ENCODE measurements at places on chromosomes 13 and 19.

- no peak for DNase-seq
Measured at GRCh38 chr19:46150606-46151005, 2.6 kb downstream of the IGFL2 start.

GRCh38 chr13:49669735-49670309 is 21.5 kb downstream of the EBPL start:
- DNase-seq = peak; percentile 65

- DNase-seq = no peak
Measured at GRCh38 chr13:102236830-102237229, 165.0 kb downstream of the FGF14 start.

DNA sequence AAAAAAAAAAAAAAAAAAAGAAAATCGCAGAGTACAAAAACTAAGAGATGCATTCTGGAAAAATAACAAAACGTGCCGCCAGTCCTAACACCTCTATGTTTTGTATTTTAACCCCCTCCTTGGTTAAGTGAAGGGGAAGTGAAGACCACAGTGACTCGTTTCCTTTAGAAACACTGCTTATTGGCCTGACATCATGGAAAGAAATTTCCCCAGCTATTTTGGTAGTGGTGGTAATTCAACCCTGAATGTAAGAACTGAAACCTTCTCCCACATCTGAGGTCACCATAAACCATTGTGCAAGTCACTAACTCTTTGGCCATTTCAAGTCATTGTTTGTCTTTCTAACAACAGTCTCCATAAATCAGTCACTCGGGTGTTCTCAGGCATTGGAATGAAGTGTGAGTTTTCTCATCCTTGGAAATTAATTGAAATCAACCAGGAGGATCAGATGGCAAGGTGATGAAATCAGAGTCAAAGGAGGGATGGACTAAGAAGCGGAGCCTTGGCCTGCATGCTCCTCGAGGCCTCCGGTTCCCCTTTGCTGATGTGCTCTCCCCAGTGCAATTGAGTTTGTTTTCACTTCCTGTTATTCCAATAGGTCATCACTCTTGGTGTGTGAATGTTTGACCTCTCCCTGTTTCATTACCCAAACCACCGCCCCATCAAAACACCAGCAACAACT is 443.9 kb downstream of the FGF9 start:
- DNase-seq = no peak

DNA sequence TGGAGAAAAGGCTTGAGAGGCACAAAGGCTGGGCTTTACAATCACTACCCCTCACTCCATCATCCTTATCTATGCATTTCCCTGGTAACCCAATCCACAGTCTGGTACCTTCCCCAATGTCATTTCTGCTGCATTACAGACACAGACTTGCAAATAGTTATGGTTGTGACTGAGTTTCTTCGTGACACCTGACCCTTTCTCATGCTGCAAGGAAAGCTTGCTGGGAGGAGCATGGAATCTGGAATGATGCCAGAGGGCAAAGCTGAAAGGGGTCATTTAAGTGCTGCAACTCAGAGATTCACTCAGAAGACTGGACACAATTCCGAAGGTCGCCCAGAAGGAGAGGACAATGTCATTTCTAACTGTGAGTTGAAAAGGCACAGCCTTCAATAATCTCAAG is at the start of gene LGALS16:
TSS of gene LGALS16 (plus strand) at position 301 of the 400 bp plus-strand sequence. CDS start at position 350, 49 bp downstream.
- no peak for DNase-seq

- DNase-seq = no peak
Measured at GRCh38 chr13:39542361-39542760, 60.6 kb downstream of the LHFPL6 start.

GRCh38 chr13:110822669-110822945 is 92.3 kb downstream of the ANKRD10 start:
- no peak for DNase-seq

DNA sequence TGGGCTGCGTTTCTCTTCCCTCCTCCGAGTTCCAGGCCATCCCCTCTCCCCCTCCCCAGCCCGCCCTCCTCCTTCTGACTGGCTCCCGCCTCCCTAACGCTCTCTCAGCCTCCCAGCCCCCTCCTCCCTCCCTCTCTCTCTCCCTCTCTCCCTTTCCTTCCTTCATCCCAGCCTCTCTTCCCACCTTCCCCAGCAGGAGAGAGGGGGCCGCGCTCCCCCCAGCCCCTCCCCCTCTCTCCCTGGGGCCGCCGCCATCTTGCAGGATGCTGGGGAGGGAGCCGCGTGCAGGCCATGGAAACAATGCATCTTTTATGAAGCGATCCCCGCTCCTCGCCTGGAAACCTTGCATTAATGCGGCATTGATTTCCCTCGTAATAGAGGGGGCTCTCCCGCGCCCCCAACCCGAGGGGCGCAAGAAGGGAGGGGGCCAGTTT is 42.6 kb upstream of the ADGRL1 start:
- peak; percentile 76 for DNase-seq

- DNase-seq = no peak
Measured at GRCh38 chr13:44516771-44517170, 59.4 kb downstream of the TSC22D1 start.

DNA sequence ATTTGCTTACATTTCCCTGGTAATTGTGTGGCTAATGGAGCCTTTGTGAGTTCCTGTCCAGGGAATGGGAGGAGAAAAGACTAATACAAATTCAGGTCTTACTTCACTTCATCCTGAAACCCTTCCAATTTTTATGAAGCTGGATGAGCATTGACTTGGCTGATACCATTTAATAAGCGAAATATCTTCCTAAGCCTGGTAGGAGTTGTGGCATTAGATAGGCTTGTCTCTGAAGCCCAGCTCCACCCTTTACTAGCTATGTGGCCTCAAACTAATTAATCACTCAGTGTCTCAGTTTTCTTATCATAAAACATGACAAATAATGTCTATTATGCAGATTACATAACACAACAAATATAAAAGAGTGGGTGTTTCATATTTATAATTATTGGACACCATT is 106.3 kb downstream of the FGF9 start:
- DNase-seq = no peak

DNA sequence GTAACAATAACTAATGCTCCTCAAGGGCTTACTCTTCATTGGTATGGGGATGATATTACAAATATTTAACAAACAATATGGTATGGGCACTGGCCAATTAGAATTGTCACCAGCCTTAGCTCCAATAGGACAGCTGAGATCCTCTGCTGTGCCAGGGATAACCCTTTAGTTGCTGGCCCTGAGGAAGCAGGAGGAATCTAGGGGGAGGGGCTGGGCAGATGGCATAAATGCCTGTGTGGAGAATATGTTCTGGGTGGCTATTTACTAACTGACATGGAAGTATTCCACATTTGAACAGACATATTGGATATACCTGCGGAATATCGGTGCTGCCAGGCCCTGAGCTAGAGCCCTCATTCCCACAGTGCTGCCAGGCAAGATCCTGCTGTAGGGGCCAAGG is 16.6 kb upstream of the LRCH1 start:
- DNase-seq = no peak

GRCh38 chr19:21210037-21210621 is 68.3 kb downstream of the ZNF431 start:
- DNase-seq = no peak

GRCh38 chr19:8641908-8642547 is 11.6 kb downstream of the NFILZ start:
- no peak for DNase-seq

DNA sequence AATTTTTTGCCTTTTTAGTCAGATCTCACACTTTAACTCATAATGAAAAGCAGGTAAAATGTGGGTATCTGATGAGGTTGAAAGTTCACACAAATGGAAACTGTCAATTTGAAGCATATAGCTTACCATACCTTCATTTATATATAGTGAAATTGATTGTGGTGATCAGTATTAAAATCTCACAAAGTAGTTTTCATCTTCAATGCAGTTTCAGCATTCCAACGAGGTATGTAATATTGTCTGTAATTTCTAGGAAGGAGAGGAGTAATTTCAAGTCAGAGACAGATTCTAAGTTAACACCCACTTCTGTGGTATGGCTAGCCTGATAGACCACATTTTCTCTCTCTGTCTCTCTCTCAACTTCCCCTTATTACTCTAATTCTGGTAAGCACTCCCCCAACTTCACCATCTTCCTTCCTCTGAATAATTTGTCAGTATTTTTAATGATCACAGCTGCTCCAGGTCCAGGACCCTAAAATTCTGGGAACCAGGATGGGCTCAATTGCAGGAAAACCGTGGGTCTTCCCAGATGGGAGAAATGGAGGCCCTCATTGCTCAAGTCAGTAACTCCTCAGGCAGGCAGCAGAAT is 455.7 kb downstream of the FGF9 start:
- DNase-seq = no peak

GRCh38 chr19:10106100-10106936 is at the start of gene PPAN:
PPAN (plus strand) TSS chr19:10106362; CDS start chr19:10106395, 33 bp downstream.
- peak; percentile 98 for DNase-seq

DNA sequence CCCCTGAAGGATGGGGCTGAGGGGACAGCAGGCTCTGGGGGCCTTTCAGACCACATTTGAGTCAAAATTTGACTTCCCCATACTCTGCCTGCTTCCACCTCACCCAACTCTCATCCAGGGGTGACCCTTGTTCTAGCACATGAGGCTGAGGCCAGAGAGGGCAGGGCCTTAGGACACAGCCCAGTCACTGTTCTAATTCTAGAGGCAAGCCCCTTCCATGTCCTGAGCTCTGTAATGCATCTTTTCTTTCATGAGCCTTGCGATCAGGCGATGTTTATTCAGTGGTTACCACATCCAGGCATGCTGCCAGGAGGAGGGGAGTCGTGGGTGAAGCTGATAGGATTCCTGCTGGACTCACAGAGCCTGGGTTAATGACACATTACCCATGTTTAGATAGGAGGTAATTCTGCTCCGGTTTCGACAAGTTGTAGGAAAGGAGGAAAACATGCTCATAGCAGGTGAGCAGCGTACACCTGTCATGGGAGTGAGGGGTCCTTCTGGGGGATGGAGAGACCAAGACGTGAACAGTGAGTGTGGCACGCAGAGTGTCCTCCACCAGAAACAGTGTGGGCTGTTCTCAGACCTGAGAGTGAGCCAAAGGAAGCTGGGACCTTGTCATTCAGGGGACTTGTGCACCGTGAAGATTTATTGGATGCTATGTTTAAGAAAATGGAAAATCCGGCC is 9.3 kb downstream of the RPS9 start:
- no peak for DNase-seq

DNA sequence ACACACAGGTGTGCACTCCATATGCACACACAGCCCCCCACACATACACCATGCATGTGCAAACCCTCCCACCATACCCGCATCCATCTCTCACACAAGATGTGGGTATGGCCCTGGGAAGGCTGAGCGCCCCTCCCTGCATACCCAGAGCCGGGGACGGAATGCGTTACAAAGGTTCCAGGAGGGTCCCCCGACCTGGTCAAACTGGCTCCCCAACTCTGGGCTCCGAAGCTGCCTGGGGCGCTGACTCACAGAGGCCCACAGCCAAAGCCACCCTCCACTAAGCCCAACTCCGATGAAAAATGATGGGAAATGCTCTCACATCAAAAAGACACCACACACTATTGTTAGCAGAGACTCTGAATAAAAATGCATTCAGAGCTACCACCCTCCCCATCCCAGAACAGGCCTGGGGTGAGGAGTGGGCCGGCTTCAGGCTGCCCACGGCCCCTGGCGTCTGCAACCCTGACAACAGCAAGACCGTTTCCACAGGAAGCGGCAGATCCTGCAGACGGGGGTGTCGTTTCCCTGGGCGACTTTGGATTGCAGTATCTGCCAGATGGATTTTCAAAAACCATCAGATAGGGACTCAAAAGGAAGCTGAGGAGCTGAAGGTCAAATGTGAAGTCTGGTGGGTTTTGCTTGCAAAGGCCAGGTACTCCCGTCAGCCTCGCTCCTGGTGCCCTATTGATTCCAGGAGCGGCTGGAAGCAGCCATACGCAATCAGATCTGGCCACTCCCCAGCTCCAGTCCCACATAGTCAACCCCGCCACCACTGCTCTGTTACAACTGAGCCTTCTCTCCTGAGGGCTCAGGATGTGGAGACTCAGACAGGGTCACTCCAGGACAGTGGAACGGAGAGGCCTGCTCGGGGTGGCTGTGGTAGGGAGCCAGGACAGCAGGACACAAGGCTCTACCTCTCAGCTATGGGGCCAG is 14.3 kb downstream of the PEPD start:
- no peak for DNase-seq

- no peak for DNase-seq
Measured at GRCh38 chr19:4744451-4745174, 21.0 kb upstream of the DPP9 start.

- no peak for DNase-seq
Measured at GRCh38 chr19:34733266-34733745, 737 bp upstream of the ZNF181 start.

- DNase-seq = no peak
Measured at GRCh38 chr13:45242070-45242469, 41.2 kb upstream of the KCTD4 start.

GRCh38 chr13:37701972-37702371 is 103.4 kb upstream of the POSTN start:
- no peak for DNase-seq

DNA sequence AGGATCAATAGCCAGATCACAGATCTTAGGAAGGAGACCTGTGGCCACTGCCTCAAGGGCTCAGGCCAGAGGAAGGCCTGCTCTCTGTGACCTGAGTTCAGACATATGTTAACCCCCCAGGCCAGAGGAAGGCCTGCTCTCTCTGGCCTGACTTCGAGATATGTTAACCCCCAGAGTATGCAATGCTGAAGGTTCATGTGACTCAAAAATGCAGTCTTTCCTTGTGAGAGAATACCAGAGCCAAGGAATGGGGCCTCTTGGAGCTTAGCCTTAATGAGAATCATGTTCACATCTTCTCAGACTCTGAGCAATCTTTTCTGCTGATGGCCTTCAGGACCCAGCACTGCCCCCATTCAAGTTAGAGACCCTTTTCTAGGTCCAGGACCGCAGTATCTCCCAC is 36.7 kb downstream of the MBNL2 start:
- DNase-seq = no peak

DNA sequence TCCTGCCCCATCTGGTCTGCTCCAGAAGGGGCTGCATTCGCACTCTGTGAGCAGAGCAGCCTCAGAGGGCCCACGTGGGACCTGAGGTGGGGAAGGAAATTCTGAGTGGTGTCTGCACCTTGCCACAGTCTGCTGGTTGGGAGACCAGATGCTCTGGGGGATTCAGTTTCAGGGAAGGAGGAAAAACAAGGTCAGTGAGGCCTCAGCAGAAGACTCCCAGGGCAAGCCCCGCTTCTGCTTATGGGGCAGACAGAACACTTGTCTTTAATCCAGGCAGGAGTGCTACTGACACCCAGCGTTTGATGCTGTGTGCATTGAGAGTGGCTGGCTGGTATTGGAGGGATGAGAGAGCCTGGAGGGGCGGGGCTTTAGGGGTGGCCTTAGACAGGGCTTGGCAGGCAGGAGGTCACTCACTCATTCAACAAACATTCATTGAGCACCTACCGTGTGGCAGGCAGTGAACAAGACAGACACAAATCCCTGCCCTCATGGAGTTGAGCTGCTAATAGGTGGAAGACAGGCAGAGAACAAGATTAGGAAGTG is 4.9 kb upstream of the CLEC17A start:
- DNase-seq = no peak

- DNase-seq = no peak
Measured at GRCh38 chr19:39481229-39481545, 549 bp downstream of the TIMM50 start.

DNA sequence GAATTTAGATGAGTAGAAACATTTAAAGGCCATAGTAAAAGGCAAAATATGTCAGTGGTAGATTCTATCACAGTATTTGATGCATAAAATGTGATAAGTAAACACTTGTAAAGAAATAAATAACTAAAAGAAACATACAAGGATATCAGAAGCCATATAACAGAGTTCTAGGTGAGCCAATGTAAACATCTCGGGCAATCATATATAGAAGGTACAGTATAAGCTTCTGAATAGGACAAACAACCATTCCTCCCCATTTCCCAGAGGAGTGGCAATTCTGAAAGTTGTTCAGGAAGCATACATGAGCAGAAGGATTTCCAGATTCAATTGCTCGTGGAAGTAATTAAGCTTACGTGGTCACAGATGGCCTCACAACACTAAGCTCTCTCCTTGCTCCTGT is 267.3 kb downstream of the LHFPL6 start:
- no peak for DNase-seq

Measured in activated effector memory CD4-positive, alpha-beta T cell treated with anti-CD3 and anti-CD28 coated beads, Interleukin-2, amount 50 U/mL, for 16 hours (primary cell).